ENCODE measurements at places on chromosomes 2 and 18. TPM values are rescaled to one million over a fixed set of nuclear protein-coding genes. Genes with fewer than 3 reads are reported as not detected.

The CHST9 gene
- total RNA-seq = 0.49 TPM

The DLX1 gene
- total RNA-seq = 48.9 TPM

DNA sequence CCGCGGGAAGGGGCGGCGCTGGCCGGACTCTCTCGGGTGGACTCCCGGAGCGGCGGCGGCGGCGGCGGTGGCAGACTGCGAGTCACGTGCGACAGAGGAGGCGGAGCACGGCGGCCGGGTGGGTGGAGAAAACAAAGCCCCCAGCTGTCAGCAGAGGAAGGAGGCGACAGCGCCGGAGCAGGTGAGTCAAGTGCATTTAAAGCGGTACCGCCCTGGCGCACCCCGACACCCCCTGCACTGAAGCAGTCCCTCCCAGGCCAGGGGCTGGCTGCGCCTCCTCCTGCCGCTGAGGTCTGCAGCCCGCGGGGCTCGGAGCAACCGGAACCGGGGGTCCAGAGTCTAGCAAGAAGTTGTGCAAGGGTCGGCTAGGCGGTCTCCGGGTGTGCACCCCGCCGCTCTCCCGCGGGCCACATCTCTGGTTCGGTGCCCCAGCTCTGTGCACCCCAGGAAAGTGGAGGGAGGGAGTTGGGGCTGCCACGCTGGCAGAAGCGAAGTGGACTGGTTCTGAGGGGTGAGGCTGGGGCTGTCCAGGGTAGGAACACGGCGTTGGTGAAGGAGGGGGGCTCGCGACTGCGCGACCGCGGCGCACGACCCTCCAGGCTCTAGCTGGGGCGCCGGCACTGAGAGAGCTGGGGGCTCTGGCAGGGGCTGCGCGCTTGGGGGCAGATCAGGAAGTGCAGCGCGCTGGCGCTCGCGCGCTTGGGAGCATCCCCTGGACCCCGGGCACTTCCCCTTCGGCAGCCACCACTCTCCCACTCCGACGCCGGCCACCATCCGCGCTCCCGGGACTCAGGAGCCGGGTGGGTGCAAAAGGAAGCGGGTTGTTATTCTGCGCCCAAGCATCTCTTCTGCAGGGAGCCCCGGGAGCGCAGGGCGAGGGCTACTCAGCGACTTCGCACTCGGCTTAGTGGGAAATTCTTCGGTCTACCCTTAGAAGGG, 64.0 kb upstream of the MAPRE2 start:
- peak; percentile 67 for DNase-seq

GRCh38 chr2:213751446-213751845, 467.2 kb downstream of the SPAG16 start:
- DNase-seq = no peak

DNA sequence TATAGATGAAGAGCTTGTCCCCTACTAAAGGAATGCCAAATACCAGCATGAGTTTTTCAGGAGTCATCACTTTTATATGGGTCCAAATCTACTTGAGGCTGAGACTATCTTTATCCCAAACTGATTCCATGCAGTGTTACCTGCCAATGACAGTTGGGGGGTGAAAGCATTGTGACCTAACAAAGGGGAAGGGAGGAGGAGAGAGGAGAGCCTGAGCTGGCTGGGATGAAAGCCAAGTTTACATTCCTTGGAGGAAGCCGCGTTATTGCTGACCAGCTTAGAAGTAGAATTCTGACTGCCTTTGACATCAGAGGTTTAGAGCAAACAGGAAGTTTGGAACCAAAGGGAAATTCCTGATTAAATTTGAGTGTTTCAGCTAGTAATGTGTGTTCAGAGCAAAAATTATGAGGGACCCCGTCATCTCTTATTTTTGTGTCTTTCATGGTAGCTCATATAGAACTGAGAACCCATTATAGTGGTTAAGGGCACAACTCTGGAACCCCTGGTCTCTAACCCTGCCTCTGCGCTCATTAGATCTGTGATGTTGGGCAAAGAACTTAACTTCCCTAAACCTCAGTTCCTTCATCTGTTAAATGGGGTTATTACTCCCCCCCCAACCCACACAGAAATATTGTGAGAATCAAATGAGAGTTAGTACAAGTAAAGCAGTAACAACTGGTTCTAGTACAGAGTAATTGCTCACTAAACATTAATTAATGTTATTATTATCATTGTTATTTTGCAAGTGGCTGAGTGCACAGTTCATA, 199.3 kb upstream of the EPAS1 start:
- no peak for DNase-seq

Data from neural crest cell (in vitro differentiated cells).